Upper lobe of right lung (tissue), 1 donor: ENCODE measurements at places on chromosomes 16 and 17. TPM values are rescaled to one million over a fixed set of nuclear protein-coding genes. Genes with fewer than 3 reads are reported as not detected.

Gene UBE2I
- 95.6 TPM for total RNA-seq

Gene SP6
- 8.5 TPM for total RNA-seq

Gene TK2
- 36.1 TPM for total RNA-seq

Gene SULT1A4
- 20.0 TPM for total RNA-seq

Gene SOX8
- 0.81 TPM for total RNA-seq

Gene NF1
- total RNA-seq: 61.6 TPM

Gene TNS4
- 0.78 TPM for total RNA-seq

Gene ADAD2
- total RNA-seq: 0.52 TPM

Gene COPZ2
- 24.5 TPM for total RNA-seq

Gene ITGA2B
- 4.6 TPM for total RNA-seq

Gene SLC16A6
- total RNA-seq: 7.5 TPM

Gene SSTR5
- not detected for total RNA-seq

Gene NATD1
- total RNA-seq: 19.5 TPM

Gene PTX4
- not detected for total RNA-seq

Gene ST6GALNAC1
- 14.1 TPM for total RNA-seq

Gene TANC2
- total RNA-seq: 114 TPM

Gene SEC14L5
- total RNA-seq: 0.52 TPM

Gene NPW
- total RNA-seq: not detected

Gene PPY
- total RNA-seq: not detected

Gene TEX19
- total RNA-seq: not detected

Gene MIF4GD
- 25.7 TPM for total RNA-seq

Gene TRPV3
- 0.26 TPM for total RNA-seq

Gene MLKL
- 28.6 TPM for total RNA-seq

Gene FKBP10
- total RNA-seq: 34.5 TPM

Gene DGKE
- 10.4 TPM for total RNA-seq

Gene FGF11
- total RNA-seq: 1.1 TPM

Gene PNPO
- 29.4 TPM for total RNA-seq

Gene KRT33A
- not detected for total RNA-seq

Gene TP53TG3D
- total RNA-seq: 1.3 TPM

Gene RAMP2
- 114 TPM for total RNA-seq

Gene SLFN12L
- total RNA-seq: 5.1 TPM

Gene CACNG5
- not detected for total RNA-seq

Gene DNASE1L2
- 0.78 TPM for total RNA-seq

Gene PRDM7
- total RNA-seq: not detected

Gene SLC38A8
- not detected for total RNA-seq

Gene GRIN2A
- total RNA-seq: 0.09 TPM

Gene UBE2Z
- 61.3 TPM for total RNA-seq

Gene AGRP
- 4.9 TPM for total RNA-seq

Gene ACSM2A
- not detected for total RNA-seq

Gene FLYWCH1
- total RNA-seq: 41.3 TPM

Gene TUBG1
- total RNA-seq: 29.2 TPM

Gene ITGB4
- 82.2 TPM for total RNA-seq

Gene ABCA6
- total RNA-seq: 36.3 TPM

Gene CCL5
- total RNA-seq: 22.5 TPM
